Mesenteric fat pad (tissue), 1 donor: ENCODE measurements at places on chromosomes 4 and X.

- DNase-seq: no peak
Observed at GRCh38 chrX:17687648-17688047, 49.6 kb upstream of the SCML1 start.

GRCh38 chrX:47068720-47069119, 9.5 kb upstream of the RGN start:
- no peak for DNase-seq

- no peak for DNase-seq
Observed at GRCh38 chr4:78237360-78237759, 180.2 kb downstream of the FRAS1 start.

DNA sequence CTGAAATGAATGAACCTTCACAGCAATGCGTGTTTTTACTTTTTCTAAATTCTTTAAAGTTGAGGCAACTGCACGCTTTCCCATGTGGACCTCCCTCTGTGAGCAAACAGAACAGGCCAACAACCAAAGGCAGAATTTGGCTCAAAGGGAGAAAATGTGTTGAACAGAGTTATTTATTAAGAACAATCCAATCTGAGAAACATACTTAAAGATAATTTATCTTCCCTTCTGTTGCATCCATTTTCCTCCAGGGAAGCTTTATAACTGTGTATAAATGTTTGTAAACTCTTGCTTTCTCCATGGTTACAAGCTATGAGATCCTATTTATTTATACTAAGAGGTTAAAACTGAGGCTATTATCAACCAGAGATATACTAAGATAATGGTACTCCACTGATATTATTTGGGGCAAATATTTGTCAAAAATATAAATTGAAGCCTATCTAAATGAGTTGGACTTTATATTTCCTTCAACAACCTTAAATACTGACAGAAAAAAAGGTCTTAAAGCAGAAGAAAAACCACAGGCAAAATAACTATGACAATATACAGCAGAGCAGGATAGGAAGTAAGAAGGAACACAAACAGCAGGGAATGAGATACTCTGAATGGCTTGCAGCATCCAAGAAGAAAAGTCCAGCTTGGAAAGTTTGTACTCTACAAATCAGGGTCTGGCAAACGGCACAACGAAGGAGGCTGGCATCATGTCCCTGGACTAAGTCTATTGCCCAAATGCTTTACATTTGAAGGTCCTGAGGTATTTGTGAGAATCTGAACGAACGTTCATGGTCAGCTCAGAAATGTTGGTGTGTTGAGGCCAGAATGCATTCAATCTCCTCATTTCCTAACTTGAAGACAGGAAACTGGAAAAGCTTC, 663.2 kb upstream of the INTU start:
- DNase-seq: no peak

- no peak for DNase-seq
Observed at GRCh38 chr4:185689407-185689806, 122.6 kb downstream of the SORBS2 start.
